Pancreas (tissue), 10 donors: ENCODE measurements at places on chromosomes 1 and 21. TPM values are rescaled to one million over a fixed set of nuclear protein-coding genes. Genes with fewer than 3 reads are reported as not detected.

GRCh38 chr1:173224949-173225348, 17.8 kb upstream of the TNFSF4 start:
- DNase-seq: no peak

FCRL6 gene
- 0.29 TPM for total RNA-seq

GRCh38 chr1:41672173-41672572, 187.7 kb upstream of the EDN2 start:
- DNase-seq: no peak

GRCh38 chr1:231039161-231040018, 664 bp downstream of the FAM89A start:
- peak; percentile 42 for DNase-seq

- DNase-seq: no peak
Measured at GRCh38 chr1:14064649-14065442, 364.9 kb downstream of the PRDM2 start.

- no peak for DNase-seq
Measured at GRCh38 chr1:245363461-245364200, 208.8 kb downstream of the KIF26B start.

DNA sequence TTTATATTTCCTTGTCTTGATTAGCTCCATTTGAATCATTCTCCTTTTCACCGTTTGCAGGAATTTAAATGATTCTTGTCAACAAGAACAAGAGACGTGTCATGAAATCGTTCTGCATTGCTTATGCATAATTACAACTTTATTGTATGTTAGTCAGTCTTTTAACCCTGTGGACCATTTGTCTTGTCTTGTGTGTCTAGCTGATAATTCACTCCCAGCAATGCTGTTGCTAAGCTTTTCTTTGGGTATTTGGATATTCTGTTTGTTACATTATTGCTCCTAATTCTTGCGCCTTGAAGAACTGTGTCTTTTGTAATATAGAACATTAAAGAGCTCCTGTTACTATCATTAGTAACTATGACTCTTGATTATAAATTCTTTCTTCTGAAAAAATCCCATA, 311.9 kb downstream of the RYR2 start:
- no peak for DNase-seq

DNA sequence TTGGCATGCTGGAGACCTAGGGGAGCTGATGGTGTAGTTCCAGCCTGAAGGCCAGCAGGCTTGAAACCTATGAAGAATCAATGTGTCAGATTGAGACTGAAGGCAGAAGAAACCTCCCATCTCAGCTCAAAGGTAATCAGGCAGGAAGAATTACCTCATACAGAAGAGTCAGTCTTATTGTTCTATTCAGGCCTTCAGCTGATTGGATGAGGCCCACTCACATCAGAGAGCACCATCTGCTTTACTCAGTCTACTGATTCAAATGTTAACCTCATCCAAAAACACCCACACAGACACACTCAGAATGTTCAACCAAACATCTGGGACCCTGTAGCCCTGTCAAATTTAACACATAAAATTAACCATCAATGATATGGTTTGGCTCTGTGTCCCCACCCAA, 13.7 kb upstream of the CCN1 start:
- DNase-seq: no peak

DNA sequence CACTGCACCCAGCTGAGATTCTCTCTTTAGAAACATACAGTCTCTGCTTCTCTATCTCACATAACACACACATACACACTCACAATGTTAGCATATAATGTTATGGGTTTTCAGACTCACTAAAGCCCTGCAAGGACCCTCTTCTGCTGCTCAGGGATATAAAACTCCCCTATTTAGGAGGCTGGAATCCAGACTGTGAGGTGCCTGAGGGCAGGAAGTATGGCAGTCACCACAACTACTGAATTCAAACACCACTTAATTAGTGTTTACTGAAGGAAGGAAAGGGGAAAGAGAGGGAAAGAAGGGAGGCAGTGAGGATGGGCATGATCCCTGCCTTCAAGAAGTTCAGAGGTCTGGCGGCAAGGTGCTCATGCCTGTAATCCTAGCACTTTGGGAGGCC, 7.8 kb upstream of the CDK18 start:
- no peak for DNase-seq

GRCh38 chr1:91651661-91652071, 151.0 kb downstream of the CDC7 start:
- no peak for DNase-seq

DNA sequence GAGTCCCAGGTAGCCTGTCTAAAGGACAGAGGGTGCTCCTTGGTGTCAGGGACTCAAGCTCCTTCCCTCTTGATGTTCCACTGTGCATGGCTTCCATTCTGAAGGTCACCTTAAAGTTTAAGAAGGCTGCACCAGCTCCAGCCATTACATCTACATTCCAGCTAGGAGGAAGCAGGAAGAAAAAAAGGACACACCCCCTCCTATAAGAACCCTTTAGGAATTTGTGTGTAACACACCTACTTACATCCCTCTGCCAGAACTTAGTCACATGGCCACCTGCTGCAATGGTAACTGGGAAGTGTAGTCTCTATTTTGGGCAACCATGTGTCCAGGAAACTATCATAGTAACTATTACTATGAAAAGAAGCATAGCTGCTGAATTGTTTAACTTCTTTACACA, 161.6 kb upstream of the KLHDC7A start:
- no peak for DNase-seq

PBX1 gene
- total RNA-seq: 113 TPM

DNA sequence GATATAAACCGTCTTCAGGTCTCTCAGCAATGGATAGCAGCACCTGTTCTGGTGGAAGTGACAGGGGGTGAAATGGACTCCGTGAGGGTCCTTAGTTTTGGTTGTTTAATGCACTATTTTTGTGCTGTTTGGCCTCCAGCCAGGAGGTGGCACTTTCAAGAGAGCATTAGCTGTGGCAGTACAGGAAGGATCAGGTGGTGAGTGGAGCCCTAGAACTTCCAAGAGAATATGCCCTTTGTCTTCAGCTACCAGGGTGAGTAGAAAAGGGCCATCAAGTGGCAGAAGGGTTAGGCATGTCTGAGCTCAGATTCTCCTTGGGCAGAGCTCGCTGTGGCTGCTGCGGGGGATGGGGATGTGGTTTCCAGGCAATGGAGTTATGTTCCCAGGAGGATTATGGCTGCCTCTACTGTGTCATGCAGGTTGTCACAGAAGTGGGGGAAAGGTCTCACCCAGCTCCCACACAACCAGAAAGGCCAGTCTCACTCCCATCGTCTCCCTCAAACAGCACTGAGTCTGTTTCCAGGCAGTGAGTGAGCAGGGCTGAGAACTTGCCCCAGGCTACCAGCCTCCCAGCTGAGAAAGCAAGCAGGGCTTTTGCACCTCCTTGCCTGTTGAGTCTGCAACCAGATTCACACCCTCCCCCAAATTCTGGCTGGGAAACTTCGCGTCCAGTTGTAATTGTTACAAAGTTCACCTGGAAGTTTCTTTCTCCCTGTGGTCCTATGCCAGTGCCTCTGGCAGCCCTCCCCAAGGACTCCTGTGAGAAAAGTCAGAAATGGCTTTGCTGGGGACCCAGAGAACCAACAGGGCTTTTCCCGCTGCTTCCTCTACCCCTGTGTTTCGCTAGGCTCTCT, 39.1 kb upstream of the TTLL7 start:
- DNase-seq: no peak

GRCh38 chr1:2213576-2214505, 14.3 kb upstream of the SKI start:
- peak; percentile 74 for DNase-seq
